NT2/D1 (cell line): ENCODE measurements at places on chromosomes 13 and 19.

DNA sequence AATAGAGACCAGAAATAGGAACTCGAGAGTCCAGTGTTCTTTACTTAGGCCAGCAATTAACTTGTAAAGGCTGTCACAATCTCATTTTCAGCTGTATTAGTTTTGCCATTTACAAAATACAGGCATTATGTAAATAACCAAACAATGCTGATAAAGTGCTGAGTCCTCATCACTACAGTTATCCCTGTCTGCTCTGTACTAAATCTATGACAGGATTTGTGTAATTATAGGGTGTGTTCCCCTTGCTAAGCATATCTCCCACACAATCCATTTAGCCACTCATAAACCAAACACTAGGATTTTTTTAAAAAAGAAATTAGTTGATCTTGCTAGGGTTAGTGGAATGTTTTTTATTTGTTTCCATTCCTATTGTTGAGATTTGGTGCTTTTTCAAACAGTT lies 23.2 kb downstream of the PDX1 start:
- no peak for DNase-seq

DNA sequence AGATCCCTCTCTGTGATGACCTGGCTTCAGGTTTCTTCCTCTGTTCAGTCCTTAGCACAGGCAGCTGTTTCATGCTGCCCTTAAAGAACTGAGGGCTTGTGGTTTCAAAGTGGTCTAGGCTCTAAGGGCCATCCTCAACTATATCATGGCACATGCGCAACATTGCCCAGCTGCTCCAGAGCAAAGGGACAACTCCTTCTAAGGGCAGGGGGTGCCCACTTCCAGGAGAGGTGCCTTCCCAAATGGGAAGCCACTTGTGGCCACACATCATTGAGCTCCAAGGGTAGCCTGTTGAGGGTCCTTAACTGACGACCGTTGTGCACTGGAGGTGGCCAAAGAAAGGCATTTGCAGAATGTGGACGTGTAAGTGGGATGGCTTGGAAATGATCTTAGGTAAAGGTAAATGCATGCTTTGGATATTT lies 7.3 kb downstream of the GPR183 start:
- no peak for DNase-seq

GRCh38 chr19:57708641-57709361 lies at the start of gene ZNF154:
TSS of gene ZNF154 (minus strand) at chr19:57709204. CDS start at chr19:57708971, 233 bp downstream.
- DNase-seq: peak; percentile 71

GRCh38 chr13:112781881-112782361 lies 92.1 kb downstream of the ATP11A start:
- DNase-seq: no peak

- DNase-seq: no peak
Observed at GRCh38 chr19:46564701-46565100, 36.4 kb upstream of the CALM3 start.

DNA sequence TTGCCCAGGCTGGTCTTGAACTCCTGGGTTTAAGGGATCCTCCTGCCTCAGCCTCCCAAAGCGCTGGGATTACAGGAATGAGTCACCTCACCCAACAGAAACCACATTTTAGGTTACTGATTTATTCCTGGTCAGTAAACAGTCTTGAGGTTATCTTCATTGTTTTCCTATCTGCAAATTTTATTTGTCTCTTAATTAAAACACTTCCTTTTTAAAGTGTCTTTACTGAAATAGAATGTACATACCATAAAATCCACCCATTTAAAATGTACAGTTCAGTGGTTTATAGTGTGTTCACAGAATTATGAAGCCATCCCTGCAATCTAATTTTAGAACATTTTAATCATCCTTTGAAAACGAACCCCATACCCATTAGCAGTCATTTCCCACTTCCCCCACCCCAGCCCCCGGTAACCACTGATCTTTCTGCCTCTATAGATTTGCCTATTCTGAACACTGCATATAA lies 63.0 kb downstream of the MAP4K1 start:
- DNase-seq: no peak

- DNase-seq: no peak
Observed at GRCh38 chr19:5099701-5100221, 130.8 kb downstream of the KDM4B start.

- no peak for DNase-seq
Observed at GRCh38 chr19:34365463-34366401, 736 bp downstream of the GPI start.

DNA sequence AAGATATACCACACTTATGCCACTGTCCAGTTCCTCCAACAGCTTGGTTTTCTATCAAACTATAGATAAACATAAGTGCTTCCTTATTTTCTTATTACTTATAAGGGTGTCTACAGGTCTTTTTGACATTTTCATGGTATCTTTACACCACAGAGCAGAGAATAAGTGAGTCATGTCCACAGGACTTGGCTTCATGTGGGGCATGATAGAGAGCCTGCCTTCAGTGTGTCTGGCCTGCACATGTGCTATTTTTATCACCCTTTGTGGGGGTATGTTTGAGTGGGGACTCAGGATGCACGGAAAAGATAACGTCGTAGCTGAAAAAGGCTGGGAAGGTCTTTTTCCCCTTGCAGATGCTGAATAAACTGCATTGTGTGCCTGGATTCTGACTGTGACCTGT lies 8.1 kb upstream of the STOML3 start:
- no peak for DNase-seq

- no peak for DNase-seq
Observed at GRCh38 chr13:108102771-108103170, 112.6 kb downstream of the LIG4 start.

GRCh38 chr19:56670961-56671612 lies 470 bp downstream of the ZNF835 start:
- no peak for DNase-seq

DNA sequence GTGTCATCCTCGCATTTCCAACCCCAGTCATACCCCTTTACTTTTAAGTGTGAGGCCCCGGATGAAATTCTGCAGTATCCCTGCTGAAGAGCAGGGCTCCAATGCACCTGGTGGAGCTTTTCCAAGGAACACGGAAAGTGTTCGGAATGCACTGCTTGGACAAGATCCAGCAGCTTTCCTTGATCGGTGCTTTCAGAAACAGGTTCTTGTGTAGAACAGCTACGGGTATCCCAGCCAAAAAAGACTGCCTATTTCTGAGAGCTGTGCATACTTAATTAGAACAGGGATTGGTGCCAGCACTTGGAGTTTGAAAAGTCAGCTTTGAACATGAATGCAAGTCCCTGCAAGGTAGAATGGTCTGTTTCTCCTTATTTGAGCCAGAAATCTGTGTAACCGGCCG lies 87.2 kb upstream of the C1QTNF9B start:
- DNase-seq: no peak

- no peak for DNase-seq
Observed at GRCh38 chr13:50345804-50346203, 330.6 kb downstream of the KCNRG start.

DNA sequence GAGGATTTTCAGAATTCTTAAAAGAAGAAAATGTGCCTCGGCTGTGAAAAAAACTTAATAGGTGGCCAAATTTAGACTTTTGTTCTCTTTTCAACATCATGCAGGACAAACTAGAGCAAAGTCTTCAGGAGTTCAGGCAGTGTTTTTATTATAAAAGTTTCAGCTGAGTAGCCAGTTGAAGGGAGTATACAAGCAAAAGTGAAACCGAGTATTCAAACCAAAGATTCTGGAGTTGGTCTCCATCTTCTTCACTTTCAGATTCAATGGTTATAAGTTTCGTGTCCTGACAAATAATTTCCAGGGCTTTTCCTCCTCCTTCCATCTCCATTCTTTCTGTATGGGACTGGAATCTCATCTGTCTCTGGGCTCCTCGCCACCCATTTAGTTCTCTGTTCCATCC lies 379.7 kb downstream of the GPC5 start:
- DNase-seq: no peak

DNA sequence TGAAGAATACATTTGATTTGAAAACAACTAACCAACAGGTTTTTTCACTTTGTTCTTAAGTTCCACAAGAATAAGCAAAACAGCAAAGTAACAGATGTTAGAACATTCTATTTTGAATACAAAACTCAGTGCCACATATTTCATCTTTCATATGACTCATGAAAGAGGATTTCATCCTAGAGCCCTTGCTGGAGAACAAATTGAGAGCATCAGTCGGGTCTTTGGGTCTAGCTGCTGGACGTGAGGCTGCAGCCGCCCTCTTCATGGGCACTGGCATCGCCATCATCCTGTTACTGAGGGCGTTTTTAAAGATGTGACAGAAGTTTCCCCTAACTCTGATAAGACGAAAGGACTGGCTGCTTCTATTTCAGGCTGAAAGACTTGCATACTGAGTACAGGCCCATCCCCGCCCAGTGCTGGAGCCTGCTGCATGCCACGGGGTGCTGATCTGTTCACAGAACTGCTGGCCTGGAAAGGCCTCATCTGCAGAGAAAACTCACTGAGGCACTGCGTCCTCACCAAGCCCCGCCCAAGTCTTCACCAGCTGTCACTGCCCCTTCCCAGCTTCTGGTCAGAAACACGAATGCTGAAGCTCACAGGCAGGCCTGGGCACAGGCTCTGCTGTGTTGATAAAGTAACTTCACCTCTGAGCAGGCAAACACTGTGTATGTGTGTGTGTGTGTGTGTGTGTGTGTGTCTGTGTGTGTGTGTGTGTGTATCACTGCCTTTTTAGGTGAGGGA lies 101.4 kb downstream of the TUBGCP3 start:
- DNase-seq: no peak

- DNase-seq: no peak
Observed at GRCh38 chr19:38577826-38578225, 39.9 kb downstream of the MAP4K1 start.

GRCh38 chr19:35119091-35119490 lies 3.5 kb downstream of the FXYD3 start:
- DNase-seq: no peak

DNA sequence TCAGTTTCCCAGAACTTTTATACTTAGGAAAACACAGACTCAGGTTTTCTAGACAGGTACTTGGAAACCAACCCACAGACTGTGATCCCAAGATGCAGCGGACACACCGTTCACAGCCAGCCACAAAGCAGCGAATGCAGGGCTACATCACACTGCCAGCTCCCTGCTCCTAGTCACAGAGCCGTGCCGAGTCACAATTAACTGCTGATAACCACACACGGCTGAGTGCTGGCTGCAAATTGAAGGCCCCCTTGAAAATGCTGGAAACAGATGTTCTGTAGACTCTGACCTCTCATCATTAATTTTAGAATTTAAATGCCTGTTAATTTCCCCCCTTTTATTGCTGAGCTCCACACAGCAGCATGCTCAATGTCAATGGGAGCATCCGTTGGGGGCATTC lies 78.6 kb upstream of the SIAH3 start:
- DNase-seq: no peak

DNA sequence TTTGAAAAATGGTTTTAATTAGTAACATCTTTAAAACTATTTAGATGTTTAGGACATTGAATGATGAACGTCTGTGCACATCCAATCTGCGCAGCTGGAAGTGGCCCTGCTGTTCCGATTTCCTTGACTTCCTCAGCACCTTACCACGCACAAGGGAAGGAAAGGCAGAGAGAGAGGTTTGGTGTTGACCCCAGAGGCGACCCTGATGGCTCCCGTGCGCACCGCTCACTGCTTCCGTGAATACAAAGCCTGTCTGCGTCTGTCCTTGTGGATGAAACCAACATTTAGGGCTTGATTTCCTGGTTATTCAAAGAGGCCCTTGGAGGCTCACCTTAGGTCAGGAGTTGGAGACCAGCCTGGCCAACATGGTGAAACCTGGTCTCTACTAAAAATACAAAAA lies 8.5 kb downstream of the MCF2L start:
- DNase-seq: no peak

- DNase-seq: no peak
Observed at GRCh38 chr13:106318941-106319411, 216.5 kb downstream of the EFNB2 start.

GRCh38 chr19:29293292-29293691 lies 80.3 kb upstream of the UQCRFS1 start:
- no peak for DNase-seq

GRCh38 chr13:84082462-84082861 lies 200.2 kb upstream of the SLITRK1 start:
- no peak for DNase-seq

DNA sequence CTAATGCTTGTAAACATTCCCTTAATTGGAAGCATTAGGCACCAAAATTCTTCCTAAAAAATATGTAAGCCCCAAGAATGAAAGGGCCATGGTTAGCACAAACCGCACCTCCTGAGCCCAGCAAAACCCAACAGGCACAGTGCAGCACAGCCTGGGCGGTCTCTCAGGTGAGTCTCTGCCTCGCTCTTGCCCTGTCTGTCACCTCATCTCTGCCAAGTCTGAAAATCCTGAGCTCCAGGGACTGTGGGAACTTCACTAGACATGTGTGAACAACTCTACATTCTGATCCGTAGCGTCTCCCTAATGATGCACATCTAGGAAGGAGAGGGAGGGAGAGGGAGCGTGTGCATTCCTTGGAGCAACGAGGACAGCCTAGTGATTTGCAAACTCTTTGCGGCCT lies 88.8 kb upstream of the GJB6 start:
- DNase-seq: no peak

- DNase-seq: no peak
Observed at GRCh38 chr19:390386-391206, 18.4 kb downstream of the C2CD4C start.

GRCh38 chr13:73610799-73611592 lies 523.2 kb downstream of the KLF12 start:
- no peak for DNase-seq

DNA sequence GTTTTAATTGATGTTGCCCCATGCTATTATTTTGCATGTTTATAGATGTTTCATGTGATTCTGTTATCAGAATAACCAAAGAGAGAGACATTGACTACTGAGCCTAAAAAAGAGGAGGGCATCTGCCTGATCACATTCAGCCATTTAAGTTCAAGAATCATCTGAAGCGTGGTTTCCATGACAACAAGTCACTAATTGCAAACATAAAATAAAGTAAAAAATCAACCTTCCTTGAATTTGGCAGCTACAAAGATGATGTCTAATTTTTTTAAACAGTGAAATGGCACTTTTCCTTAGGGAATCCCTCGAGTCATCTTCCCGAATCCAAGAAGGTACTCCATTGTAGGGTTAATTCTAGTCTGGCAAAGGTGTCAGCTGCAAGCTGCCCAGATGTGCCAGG lies 884.2 kb downstream of the DIAPH3 start:
- no peak for DNase-seq

DNA sequence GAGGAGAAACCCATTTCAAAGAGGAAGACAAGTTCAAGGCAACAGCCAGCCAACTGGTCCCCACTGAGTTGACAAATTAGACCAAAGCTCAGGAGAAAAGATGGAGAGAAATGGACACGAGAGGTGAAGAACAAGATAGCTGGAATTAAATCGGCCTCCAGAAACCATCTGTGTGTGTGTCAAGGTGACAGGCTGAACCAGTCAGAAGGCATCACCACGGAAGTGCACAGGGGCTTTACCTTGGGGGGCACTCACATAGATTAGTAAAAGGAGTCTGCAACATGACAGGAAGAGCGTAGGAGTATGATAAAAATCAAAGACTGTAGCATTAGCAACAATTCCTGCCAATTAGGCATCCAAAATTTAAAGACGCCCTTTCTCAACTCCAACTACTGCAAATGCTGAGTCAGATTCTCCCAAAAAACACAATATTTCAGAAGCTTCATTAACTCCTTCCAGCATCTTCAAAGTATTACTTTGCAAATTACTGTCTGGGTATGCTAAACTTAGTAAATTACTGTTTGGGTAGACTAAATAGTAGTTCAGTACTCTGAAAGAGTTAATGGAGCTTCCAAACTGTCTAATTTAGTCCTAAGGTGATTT lies 66.2 kb downstream of the FOXO1 start:
- no peak for DNase-seq

GRCh38 chr19:11769995-11770394 lies 3.2 kb downstream of the ZNF441 start:
- DNase-seq: no peak
